ENCODE measurements at places on chromosomes 7 and 10.
A peak's percentile ranks its signal among the peaks of the same experiment; 100 is the strongest.

DNA sequence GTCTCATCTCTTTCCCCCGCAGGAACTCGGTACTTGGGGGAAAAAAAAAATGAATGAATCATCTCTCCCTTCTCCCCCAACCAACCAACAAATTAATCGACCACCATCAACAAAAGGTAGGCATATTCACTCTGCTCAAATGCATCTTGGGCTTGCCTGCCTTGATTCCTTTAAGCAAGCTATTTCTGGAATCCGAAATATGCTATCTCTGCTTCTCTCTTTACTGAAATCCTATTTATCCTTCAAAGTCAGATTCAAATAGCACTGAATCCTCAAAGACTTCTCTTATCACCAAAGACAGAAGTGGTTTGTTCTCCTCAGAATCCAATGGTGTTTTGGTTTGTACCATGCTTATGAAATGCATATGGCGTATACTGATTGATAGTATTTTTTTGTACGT is 49.6 kb upstream of the TPK1 start:
- no peak for DNase-seq

DNA sequence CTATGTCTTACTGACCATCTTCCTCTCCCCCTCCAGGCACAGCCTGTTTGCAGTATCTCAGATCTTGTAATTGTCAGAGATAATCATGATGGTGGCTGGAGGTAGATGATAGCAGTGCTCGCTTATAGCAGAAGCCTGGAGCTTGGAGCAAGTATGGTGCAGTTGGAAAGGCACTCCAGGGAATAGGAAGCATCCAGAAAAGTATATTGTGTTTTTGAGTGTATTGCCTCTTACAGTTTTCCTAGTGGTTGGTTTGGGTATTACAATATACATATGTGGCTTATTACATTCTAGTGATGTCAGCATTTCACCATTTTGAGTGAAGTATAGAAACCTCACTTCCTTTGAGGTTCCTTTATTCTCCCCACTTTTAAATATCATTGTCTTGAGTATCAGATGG is 101.5 kb downstream of the STK31 start:
- DNase-seq: no peak

- peak; percentile 5 for DNase-seq
Measured at GRCh38 chr7:98930921-98931320, 52.6 kb downstream of the TRRAP start.

- DNase-seq: no peak
Measured at GRCh38 chr7:121081327-121081936, 92.9 kb downstream of the CPED1 start.

DNA sequence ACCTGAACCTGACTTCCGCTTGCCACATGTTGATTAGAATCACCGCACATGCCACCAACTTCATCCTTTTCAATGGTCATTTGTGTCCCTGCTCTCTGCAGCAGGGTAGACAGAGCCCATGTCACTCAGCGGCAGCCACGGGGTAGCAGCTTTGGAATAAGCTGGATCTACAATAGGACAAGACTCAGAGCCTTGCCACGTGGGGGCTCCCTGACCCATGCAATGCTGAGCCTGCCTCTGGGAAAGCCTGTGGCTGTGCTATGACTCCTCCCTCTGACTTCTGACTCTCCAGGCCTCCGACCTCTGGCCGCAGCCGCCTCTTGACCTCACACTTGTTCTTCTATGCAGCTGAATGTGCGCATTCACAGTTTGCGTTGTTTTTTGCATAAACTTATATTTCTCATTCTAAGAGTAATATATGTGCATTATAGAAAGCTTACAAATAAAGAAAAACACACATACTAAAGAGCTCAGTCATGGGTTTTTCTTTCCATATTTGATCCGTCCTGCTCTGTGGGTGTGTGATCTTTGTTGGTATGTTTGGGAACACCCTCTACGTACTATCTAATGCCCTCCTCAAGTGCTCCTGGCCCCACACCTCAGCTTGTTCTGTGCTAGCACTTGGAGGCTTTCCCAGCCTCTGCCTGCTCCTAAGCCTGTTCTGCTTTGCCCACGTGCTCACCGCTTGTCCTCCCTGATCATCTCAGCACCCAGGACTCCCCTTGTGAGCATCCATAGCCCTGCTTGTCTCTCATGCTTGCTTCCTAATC is 198.0 kb upstream of the MKI67 start:
- DNase-seq: no peak

DNA sequence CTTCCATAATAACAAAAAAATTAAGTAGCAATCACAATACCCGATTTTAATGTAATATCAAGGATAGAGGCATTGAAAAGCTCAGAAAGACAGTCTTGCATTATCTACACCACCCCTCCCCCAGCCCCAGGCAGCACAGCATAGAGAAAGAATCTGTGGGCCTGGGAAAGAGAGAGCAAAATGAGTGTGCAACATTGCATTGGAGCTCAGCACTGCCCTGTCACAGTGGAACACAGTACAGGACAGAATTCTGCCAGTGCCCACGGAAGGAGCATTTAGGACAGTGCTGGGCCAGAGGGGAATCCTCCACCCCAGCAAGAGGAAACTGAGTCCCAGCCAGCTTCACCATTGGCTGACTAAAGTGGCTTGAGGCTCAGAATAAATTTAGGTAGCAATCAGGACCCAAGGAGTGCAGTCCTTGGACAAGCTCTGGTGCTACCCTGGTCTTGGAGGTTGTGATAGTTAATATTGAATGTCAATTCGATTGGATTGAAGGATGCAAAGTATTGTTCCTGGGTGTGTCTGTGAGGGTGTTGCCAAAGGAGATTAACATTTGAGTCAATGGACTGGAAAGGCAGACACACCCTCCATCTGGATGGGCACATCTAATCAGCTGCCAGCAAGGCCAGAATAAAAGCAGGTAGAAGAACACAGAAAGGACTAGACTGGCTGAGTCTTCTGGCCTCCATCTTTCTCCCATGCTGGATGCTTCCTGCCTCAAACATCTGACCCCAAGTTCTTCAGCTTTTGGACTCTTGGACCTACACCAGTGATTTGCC is 234.4 kb downstream of the ANK3 start:
- DNase-seq: no peak

GRCh38 chr7:102098986-102099385 is 187.7 kb upstream of the SH2B2 start:
- no peak for DNase-seq

- no peak for DNase-seq
Measured at GRCh38 chr7:12351843-12352242, 51.8 kb downstream of the VWDE start.

- no peak for DNase-seq
Measured at GRCh38 chr7:1569440-1569832, 396 bp downstream of the PSMG3 start.
